Left renal cortex interstitium (tissue), 4 donors: ENCODE measurements at places on chromosomes 12 and 14.

DNA sequence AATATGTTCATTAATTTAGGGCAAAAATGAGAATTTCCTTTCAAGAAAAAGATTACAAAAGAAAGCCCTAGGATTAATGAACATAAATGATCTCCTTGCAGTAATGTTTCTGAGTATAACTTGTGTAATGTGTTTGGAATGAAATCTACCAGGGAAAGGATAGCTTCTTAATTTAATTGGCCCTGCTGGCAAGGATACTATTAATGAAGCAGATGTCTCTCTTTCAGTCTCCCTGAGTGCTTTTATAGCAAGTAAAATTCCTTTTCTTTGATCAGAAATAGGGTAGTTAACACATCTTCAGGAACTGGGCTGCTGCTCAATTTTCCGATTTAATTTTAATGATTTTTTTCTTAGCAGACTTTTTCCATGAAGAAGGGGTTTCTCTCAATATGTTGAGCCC is 379.4 kb upstream of the PDE3A start:
- DNase-seq = no peak

DNA sequence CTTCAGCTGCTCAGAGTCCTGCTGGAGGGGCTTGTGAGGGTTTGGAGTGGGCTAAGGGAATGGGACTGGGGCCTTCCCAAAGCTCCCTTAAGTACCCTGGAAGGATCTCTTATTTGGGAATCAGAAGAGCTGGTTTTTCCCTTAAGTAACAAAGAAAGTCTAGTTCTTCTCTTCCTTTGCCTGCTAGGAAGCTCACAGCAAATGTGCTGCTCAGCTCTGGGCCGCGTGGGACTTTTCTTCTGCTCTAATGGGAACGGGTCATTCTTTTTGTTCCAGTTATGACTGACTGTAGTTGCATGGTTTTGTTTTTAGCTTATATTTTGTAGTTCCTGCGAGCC is 6.0 kb downstream of the KIF26A start:
- DNase-seq = no peak

DNA sequence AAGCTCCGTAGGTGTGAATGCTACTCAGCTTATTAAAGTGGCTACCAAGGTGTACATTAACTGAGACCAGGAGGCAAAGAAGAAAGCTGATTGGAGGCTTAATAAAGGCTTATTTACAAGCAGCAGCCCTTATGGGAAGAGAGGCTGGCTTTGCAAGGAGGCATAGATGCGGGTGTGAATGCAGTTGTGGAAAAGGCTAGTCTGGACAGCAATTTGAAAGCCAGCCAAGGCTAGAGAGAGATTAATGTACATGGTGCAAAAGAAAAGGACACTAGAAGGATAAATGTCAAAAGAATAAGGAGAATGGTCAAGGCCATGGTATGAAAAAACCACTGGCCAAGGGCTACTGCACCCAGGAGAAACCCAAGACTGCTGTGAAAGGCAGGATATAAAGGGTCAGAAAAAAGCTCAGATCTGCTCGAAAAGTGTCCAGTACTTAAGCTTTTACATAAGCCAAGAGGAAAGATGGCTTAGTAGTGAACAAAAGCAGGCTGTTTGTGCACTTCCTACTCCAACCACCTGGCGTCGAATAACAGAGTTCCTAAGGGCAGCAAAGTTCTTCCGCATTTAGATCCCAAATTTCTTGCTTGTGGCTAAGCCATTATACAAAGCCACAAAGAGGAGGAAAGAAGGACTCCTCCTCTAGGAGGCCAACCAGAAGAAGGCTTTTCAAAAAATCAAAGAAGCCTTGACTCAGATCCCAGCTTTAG is 24.0 kb downstream of the KLRK1 start:
- no peak for DNase-seq

DNA sequence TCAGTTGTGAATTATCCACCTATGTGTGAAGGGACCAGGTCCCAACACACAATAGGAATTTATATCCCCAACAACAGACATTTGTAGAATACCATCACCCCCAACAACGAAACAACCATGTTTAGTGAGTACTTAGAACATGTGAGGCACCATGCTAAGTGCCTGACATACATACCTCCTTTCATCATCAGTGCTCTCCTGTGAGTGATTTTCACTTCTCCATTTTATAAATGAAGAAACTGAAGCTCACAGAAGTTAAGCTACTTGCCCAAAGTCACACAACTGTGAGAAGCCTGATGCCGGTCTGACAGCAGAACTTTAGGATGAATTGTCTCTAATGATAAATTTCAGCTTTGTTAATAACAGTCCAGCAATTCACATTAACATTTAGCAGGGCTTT is 35.4 kb downstream of the SPTB start:
- DNase-seq = no peak

- DNase-seq = no peak
Measured at GRCh38 chr14:54829486-54830224, 73.0 kb downstream of the GCH1 start.
